Midbrain (tissue), 1 donor: ENCODE measurements at places on chromosomes 4 and X.
A peak's percentile ranks its signal among the peaks of the same experiment; 100 is the strongest.

- no peak for DNase-seq
Measured at GRCh38 chr4:37725718-37726117, 39.5 kb upstream of the RELL1 start.

DNA sequence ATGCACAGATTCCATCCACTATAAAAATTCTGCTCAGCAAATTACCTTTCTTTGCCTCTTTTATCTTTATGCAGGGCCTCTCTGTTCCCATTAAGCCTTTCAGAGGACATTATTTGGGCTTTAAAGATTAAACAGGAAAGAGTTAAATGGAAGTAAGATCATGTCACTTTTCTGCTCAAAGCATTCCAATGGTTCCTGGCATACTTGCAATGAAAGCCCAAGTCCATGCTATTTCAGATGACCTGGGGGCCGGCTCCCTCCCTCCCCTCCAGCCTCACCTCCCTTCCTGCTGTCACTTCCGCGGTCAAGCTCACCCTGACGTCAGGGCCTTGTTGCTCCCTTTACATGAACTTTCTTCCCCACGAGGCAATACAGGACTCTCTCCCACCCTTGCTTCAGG is 125.5 kb downstream of the C4orf51 start:
- no peak for DNase-seq

- DNase-seq: no peak
Measured at GRCh38 chr4:23233596-23233995, 540.9 kb downstream of the GBA3 start.

- no peak for DNase-seq
Measured at GRCh38 chr4:21535898-21536297, 412.7 kb downstream of the KCNIP4 start.

DNA sequence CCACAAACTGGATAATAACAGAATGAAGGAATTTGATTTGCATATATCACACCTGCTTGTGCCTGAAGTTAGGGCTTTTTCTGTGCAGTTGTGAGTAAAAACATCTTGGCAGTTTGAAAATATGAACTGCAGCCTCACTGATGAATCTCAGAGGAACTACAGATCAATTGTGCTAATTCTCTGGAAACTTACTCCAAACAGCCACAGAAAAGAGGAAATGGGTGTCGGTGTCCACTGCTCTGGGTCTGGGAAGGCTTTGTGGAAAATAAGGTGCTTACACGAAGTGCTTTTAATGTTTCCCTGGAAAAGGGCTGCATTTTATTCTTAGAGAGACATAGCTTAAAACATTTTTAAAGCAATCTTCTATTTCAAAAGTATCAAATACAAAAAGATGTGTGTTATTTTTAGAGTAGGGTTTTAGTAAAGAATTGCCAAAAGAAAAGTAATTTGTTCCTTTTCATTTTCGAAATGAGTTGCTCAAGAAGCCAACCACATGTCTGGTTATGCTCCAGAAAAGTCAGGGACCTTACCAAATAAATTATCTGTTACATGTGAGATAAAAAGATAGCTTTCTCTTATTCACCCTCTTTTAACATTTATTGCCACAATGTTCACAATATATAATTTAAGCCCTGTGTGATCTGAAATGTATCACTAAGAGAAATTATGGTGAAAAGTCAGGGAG is 240.1 kb downstream of the FRAS1 start:
- no peak for DNase-seq

GRCh38 chr4:87420276-87420830 is 2.0 kb upstream of the NUDT9 start:
- no peak for DNase-seq

GRCh38 chr4:145865274-145865941 is 73.2 kb downstream of the ZNF827 start:
- DNase-seq: no peak

GRCh38 chrX:78595901-78596502 is 63.1 kb downstream of the RTL3 start:
- DNase-seq: no peak

DNA sequence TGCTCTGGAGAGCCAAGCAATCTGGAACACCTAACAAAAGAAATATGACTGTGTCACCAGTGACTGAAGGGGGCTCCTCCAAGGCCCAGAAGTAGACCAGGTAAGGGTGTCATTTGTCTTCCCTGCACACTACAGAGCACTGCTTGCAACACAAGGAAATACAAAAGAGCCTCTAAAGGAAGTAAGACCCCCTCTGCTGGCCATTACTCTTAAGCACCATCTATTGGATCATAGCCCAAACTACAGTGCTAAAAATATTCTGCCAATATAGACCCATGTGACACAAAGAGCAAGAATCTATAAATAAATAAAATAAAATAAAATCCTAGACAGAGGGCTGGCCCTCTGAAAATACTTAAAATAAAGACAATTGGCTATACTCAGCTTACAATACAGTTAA is 528.7 kb downstream of the TMA16 start:
- no peak for DNase-seq

GRCh38 chr4:145540235-145540634 is 58.6 kb downstream of the SMAD1 start:
- DNase-seq: no peak

DNA sequence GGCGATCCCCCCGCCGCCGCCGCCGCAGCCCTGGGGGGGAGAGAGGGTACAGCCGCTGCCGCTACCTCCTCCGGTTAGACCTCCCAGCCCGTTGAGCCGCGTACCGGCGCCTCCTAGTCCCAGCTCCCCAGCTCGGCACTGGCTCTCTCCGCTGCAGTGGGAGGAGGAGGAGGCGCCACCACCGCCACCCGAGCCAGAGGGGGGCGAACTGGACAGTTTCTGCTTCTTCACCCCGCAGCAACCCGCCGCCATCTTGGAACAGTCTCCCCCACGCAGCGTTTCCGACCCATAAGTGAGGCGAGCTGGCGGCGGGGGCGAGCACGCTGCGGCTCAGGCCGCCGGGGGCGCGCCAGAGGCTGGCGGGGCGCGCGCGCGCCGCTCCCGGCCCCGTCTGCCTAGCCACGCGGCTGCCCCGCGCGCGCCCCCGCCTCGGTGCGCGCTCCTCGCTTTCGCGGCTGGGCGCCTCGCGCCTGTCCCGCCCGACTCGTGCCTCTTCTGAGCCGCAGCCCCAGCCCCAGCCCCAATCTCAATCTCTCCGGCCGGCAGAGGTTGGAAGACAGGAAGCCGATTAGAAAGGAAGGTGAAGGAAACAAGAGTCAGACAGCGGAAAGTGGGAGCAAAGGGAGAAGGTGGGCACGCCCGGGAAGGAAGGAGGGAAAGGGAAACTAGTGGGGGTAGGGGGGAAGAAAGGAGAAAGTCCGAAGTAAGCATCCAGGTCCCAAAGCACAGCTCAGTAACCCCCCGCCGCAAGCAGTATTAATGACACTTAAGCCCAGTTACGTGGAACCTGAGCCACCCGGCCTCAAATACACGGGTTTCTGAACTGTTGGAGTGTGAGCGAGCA is at the start of gene AMMECR1:
AMMECR1 (minus strand) TSS at position 266 of the 844 bp plus-strand sequence; CDS start at position 252, 14 bp downstream.
- peak; percentile 75 for DNase-seq

DNA sequence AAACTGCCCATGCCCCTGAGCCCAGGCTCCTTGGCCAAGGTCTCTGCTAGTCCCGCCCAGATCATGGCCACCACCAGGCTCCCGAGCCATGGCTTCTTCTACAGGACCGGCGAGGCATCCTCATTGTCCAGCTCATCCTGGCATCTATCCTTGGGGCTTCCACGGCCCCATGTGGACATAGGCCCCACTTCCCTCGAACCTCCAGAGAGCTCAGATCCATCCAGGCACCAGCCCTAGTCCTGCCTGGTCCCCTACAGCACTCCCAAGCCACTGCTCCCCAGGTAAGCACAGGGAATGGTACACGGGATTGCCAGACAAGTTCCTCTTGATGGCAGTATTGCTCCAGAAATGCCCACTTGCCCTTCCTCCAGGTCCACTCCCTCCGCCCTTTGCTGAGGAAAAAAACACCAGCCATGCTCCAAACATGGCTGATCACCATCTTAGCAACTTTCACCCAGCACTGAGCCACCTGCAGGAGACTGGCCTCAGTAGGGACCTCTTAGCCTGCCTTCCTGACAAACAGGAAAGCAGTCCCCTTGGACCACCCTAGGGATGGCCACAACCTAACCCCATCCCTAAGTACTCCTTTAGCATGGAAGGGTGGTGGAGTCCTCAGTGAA is 272.1 kb upstream of the AGTR2 start:
- peak; percentile 75 for DNase-seq

- no peak for DNase-seq
Measured at GRCh38 chr4:67437974-67438713, 107.2 kb downstream of the CENPC start.

GRCh38 chr4:78953769-78954666 is 14.8 kb upstream of the PAQR3 start:
- no peak for DNase-seq
